ENCODE measurements at places on chromosomes 13 and 19.

DNA sequence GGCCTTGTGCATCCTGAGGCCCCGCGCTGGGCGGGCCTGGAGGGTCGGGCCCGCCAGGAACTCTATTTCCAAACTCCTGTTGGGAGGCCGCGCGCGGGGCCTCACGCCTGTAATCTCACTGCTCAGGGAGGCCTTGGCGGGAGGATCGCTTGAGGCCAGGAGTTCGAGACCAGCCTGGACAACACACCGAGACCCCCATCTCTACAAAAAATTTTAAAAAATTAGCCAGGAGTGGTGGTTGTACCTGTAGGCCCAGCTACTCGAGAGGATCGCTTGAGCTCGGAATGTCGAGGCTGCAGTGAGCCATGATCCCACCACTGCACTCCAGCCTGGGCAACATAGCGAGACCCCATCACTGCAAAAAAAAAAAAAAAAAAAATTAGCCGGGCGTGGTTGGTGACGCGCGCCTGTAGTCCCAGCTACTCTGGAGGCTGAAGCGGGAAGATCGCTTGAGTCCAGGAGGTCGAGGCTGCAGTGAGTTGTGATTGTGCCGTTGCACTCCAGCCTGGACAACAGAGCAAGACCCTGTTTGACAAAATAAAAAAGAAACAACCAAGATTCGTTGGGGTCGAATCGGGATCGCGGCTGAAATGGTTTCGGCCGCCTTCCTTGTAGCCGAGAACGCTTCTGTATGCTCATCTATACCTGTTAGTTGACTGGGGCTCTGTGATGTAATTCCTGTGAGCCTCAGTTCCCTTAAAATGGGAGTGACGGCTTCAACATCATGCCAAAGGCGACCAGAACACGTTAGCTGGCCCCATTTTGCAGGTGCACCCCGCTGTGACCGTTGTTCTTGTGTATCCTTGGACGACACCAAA is 636 bp downstream of the SF3A2 start:
- no peak for DNase-seq

DNA sequence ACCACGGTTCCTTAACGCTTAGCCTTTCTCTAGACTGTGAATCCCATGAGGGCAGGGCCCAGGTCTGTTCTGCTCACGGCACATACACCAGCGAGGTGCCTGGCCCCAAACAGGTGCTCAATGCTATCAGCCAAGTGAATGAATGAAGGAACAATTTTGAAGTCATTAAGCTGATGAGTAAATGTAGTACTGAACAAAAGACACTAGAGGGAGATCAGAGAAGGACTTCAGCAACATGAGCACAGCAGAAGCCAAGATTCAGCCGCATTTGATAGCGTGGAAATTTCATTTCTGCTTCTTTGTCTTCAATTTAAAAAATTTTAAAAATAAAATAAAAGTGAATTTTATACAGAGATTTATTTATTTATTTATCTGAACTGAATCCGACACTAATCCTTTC is 20.1 kb upstream of the MYO16 start:
- no peak for DNase-seq

DNA sequence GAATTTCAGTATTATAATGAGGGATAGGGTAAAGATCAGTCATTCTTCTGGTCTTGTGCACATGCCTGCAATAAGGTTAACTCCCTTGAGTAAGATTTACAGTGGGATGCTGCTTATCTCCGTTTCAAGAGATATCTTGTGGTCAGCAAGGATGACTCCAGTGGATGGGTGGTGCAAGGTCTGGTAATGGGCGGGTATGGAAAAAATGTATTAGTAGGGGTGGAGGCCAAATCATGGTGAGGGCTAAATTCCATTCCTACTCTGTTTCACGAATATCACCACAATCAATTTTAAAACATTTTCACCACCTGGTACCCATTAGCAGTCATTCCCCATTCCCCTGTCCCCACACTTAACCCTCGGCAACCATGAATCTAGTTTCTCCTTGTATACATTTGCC is 40.6 kb downstream of the CCDC122 start:
- no peak for DNase-seq

- DNase-seq: no peak
These were observed 43.8 kb downstream of the CCDC122 start for GRCh38 chr13:43835701-43836100.

DNA sequence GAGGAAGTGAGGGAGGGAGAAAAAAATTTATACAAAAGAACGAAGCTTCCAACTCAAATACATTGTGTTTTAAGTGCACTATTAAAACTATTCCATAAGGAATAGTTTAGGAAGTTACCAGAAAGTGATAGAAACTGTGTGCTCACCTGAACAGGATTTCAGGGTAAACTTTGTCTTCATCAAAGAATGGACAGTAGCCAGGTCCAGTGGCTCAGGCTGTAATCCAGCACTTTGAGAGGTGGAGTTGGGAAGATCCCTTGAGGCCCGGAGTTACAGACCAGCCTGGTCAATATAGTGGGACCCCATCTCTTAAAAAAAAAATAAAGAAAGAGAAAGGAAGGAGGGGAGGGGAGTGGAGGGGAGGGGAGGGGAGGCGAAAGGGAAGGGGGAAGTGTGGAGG is 13.0 kb upstream of the CDADC1 start:
- no peak for DNase-seq

GRCh38 chr13:113657851-113658741 is at the start of gene ATP4B:
Gene ATP4B (minus strand): TSS chr13:113658198. CDS start chr13:113658144, 54 bp downstream.
- no peak for DNase-seq

GRCh38 chr13:111789420-111789819 is 277.5 kb upstream of the SOX1 start:
- no peak for DNase-seq

- no peak for DNase-seq
These were observed 463.3 kb upstream of the KLF12 start for GRCh38 chr13:74597526-74597925.

- DNase-seq: no peak
These were observed 857 bp upstream of the MAP2K7 start for GRCh38 chr19:7902796-7903243.

DNA sequence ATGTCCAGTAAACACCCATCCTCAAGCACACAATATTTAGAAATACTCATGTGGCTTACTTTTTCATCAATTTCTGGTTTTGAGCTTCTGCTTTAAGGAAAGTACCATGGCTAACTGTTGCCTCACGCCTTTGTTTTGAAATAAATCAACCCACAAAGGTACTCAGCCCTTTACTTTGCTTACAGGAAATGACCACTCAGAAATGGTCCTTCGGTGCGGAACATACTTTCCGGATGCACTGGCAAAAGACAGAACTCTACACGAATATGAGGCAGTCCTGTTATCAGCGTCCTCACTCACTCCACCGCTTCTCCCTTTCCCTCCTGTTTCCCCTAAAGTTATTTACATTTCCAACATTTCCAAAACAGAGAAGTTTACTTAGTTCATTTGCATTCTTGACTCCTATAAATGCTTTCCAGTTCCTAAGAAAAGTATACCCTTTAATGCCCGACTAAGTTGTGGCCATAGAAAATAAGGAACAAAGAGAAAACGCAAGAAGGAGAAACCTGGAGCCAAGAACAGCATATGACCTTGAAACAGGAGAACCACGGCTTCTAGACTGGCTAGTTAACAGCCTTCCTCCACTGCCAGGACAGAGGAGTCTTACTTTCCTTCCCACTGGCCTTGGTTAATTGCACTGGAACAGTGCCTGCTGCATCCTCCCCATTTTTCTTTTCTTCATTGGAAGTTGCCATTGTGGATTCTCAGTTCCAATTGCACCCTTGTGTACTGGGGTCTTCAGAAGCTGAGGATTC is 10.6 kb downstream of the FPR2 start:
- DNase-seq: no peak

DNA sequence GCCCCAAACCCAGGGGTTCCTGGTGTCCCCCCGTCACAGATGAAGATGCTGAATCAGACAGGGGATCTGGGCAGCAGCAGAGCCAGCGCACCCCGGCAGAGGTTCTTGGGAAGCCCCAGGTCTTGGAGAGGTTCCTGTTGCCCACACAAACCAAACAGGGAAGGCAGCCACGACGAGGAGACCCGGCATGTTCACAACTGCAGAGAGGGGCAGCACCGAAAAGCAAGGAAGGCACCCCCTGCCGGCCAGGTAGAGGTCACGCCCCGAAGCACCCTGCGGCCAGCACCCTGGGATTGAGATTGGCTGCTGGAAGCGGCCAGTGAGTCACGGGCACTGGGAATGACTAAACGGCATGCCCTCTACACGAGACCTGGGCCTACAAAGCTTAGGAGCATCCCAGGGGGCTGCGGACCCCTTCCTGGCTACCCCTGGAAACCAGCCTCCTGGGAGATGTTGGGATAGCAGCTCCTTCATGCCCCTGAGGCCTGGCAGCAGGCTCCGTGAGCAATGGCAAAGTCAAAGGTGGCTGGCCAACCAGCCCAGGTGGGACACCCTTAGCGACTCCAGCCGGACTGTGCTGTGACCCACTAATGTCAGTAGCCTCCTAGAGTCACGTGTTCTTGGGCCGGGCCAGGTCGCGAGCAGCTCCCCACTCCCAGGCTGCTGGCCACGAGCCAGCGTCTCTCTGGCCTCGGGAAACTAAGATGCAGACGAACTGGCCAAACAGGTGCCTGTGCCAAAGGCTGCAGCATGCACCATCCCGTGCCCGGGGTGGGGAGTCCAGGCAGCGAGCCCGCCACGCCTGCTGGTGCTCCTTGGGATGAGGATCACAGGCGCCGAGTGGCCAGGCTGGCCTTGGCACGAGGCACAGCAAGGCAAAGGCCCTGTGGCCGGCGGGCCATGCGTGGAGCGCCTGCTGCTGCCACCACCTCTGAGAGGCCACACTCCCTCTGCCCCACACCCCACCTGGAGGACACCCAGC is 43.2 kb downstream of the MLLT1 start:
- DNase-seq: no peak

DNA sequence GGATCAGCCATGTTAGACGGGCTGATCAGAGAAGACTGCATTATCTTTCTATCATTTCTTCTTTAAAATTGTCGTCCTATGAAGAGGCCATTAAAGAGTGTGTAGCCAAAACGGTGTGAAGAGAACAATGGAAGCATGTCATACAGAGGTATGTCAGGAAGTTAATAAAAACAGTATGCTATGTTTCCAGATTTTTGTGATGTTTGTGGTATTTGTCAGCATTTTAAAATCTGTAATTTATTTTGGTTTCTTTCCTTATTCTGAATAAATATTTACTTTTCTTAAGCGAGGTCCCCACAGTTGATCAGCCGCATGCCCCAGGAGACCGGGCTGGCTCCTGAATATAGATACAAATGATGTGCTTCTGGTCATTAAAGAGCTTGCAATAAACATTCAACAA is 142.9 kb upstream of the SERP2 start:
- no peak for DNase-seq

DNA sequence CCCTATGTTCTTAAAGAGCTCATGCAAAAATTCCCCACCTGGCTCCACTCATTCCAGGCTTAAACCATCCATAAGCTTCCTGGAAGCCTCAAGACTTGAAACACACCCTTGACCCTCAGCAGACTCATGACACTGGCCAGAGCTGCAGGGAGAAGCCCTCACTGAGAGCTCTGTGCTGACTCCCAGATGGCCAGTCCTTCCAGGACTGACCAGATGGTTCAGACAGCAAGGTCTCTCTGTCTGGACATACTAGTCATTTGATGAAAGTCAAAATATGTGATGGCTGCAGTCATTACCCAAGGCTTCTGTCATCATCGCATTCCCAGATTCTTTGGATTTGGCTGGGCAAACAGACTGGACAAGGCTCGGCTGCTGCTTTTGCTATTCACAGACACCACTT is 397.4 kb downstream of the FOXO1 start:
- no peak for DNase-seq

GRCh38 chr19:51144482-51145045 is 2.5 kb downstream of the SIGLEC7 start:
- no peak for DNase-seq

- no peak for DNase-seq
These were observed 24.2 kb downstream of the KLF12 start for GRCh38 chr13:74110053-74110452.

GRCh38 chr13:33139184-33139583 is 123.0 kb downstream of the KL start:
- no peak for DNase-seq

DNA sequence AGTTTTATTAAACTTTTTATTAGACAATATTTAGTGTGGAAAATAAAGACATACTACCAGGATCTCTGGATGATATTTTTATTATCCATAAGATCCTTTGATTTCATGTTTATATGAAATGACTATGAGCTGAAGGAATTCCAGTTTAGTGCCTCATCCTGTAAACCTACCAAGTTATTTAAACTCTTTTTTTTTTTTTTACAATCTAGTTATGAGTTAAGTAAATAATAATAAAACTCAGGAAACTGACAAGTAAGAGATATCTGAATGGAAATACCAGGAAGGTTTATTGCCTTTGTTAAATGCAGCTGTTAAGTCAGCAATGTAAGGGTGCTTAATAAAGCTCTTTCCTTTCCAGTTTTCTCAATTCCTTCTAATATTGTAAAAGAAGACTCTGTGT is 53.9 kb downstream of the RXFP2 start:
- no peak for DNase-seq

DNA sequence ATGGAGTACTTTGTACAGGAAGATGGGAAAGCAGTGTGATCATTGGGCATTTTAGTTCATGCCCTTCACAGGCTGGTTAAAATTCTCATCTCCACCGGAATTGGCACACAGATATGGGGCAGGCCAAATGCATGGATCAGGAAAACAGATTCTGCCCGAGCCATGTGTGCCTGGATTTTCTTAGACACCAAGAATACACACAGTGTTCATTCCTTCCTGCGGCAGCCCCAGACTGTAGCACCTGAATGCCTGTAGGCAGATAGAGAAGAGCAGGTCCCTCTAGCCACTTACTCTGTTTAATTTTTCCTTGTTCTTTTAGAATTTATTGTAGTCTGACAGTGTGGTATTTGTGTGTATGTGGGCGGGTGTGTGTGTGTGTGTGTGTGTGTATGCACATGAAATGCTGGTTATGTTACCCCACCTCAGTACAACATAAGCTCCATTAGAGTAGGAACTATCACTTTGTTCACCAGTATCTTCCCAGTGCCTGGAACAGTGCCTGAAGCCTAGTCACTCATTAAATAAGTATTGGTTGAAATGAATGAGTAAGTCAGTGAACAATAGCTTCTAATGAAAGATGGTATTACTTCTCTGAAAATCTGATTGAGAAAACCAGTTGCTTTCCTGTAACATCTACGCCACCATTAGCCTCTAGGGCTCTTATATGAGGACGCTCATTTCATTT is 41.7 kb downstream of the FRY start:
- no peak for DNase-seq

DNA sequence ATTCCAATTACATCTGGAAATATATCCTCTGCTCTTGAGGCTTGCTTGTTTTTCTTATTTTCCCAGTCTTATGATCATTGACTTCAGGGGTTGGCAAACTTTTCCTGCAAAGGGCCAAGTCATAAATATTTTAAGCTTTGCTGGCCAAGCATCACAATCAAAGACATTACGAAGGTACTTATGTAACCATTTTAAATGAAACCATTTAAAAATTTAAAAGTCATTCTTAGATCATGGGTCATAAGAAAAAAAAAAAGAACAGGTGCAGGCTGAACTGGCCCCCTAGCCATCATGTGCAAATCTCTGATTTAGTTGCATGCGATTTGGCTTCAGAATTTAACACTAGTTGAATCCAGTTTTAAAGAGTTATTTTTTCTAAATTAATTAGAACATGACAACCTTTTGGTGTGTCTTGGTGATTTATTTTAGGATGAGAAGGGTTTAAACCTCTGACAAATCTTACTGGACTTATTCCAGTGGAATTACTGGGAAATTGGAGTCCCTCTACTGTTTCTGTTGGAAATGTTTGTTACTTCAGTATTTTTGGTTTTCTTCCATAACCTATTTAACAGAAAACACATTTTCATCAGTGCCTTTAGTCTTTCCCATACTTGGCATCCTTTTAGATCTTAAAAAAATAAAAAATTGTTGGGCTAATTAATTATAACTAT is 148.1 kb downstream of the NHLRC3 start:
- no peak for DNase-seq

GRCh38 chr19:7977723-7978040 is 27.8 kb downstream of the ELAVL1 start:
- no peak for DNase-seq

All from stimulated activated CD4-positive, alpha-beta T cell treated with anti-CD3 and anti-CD28 coated beads, Interleukin-4, amount 100 ng/mL, for 48 hours (primary cell).